ENCODE measurements at places on chromosomes 13 and 19.
A peak's percentile ranks its signal among the peaks of the same experiment; 100 is the strongest.

- no peak for DNase-seq
Measured at GRCh38 chr13:43935878-43936277, 56.2 kb downstream of the LACC1 start.

DNA sequence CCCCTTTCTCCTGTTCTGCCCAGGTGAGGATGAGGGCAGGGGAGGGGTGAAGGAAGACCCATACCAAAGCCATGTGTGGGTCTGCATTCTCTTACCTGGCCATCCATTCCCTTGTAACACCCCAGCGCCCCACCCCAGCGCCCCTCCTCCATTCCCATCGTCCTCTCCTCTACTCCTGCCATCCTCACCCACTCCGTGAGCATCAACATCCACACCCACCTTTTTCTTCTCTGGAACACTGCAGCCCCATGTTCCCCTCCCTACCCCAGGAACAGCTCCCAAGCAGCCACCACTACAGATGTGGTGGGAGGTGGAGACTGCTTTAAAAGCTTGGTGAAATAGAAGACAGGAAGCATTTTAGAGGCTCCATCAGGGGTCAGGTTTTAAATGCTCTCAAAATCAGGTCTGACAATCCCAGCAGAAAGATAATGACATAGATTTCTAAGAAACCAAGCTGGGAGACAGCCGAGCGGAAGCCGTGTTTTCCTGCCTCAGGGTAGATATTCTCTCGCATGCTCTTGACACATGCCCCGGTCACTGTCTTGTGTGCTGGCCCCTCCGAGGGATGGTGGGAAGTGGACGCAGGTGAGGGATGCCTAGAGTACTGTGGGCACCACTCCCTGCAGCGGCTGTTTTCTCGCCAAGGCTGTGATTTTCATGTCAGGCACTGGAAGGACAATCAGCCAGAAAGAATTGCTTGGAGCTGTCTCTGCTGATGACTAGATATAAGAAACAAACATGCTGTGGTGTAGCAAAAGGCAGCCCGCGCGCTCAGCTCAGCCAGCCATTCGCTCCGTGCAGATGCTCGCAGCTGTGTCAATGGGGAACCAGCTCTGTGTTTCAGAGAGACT lies 9.8 kb downstream of the MEDAG start:
- no peak for DNase-seq

DNA sequence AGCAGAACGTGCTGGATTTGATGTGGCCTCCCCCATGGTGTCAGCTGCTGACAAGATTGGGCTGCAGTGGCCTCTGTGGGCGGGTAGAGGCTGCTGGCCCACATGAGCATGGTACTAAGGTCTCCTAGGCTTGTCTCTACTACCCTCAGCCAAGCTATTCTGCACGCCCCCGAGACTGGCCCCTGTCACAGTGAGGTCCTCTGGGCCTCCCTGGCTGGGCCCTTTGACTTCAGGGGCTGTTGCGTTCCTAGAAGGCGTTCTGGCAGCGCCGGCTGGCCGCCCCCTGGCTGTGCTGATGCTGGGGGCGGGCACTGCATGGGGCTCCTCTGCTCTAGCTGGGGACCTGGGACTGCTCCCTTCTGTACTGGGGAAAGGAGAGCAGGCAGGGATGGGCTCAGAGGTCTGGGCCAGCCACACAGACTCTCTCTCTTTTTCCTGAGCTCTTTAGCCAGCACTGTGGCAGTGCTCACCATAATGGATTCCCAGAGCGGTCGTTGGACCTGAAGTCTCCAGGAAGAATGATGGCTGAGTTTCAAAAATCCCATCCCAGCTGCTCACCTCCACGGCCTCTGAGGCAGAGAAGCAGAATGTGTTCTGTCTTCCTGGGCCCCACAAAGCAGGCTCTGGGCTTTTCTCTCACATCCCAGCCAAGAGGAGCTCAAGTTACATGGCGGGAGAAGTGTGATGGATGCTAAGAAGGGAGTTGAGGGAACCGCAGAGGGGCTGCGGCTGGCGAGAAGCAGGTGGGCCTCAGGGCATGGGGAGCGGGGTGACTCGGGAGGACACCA lies 32.3 kb downstream of the TSSK6 start:
- no peak for DNase-seq

DNA sequence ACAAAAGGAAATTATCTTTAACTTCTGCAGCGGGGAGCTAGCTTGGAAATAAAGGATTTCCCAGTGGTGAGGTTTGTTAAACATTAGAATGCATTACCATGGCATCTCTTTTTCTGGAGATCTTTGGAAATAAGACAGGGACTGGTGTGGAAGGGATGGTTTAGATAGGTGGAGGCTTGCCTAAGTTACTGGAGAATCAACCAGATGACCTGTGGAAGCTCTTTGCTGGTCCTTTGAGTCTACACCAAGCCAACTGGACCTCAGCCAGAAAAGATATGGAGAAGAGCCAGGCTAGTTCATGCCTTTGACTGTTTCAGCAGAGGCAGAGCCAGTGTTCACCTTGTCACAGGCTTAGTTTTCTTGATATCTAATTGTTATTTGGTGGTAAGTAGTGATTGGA lies 134.7 kb downstream of the KCNRG start:
- DNase-seq, result no peak

DNA sequence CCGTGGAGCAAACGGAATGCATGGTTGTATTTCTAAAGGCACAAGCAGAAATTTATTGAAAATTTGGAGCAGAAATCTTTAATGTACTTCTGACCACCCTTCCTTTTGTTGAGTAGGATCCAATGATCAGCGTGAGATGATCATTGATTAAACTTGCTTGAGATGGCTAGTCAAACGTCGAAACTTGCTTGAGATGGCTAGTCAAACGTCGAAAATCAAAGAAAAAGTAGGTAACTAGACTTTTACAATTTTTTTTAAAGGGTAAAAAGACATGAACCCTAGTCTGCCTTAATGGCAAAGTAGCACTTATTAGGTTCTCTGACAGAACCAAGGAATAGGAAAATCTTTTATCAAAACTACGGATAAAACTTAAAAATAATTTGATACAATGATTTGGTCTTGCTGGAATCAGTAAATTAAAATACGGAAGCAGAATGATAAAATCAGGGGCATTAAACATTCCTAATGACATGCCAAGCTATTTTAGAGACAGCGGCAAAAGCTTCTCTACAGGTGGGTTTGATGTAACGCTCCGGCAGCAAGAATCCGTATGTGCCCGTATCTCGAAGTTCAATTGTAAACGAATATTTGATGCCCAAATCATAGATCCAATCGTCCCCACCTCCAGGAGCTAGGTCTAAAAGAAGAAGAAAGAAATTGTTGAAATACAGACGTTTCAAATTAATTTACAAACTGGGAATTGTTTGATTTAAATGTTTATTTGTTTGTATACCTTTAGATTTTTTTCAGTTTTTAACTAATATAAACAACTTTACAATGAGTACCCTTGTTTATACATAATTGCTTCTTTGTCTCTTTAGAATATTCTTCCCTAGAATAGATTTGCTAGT lies 841 bp upstream of the ZC3H13 start:
- DNase-seq, result no peak

DNA sequence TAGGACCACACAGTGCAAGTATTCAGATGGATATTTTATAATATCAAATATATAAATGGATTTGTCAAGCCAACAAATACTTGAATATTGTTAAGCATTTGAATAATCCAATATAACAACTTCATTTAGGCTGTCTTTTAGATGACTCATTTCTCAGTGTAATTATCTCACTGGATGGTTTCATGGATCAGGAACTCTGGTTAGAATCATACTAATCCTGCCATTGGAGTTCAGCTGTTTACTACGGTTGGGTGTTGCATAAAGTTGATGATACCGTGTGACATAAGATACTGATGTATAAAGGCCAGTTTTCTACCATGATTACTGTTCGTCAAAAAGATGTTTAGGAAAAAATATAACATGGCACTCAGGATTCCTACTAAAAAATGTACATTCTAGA lies 196.3 kb downstream of the TSHZ3 start:
- no peak for DNase-seq

GRCh38 chr19:38361633-38362075 lies 12.7 kb upstream of the PSMD8 start:
- DNase-seq, result peak; percentile 77

GRCh38 chr19:7819337-7819736 lies 10.7 kb upstream of the EVI5L start:
- no peak for DNase-seq

DNA sequence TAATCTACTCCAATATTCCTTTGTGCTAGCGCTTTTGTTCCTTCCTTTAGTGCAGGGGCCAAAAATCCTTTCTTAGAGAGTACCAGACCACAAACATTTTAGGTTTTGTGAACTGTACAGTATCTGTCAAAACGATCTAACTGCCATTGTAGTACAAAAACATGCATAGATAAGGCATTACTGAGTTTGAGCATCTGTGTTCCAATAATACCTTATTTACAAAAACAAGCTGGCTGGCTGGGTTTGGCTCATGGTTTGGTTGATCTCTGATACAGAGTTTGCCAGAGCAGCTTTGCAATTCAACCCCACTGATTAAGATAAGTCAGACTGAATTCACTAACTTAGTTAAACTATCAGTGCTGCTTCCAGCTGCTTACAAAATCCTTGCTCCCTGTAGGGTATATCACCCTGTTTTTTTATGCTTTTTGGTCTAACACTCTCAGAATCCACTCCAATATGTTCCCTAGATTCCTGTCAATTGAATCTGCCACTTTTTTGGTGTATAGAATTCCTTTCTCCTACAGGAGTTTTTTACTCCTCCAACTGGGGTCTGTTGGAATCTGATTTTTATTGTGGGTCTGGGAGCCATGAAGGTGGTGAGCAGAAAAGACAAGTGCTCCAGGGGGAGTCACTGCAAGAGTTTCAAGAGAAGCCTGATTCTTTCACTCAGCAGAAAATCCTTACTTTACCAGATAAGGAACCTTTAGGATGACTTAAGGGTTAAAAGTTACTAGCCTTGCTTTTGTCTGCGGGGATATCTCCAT lies 1399.4 kb downstream of the EFNB2 start:
- no peak for DNase-seq

GRCh38 chr19:36420961-36421748 lies 2.7 kb upstream of the ZFP82 start:
- DNase-seq, result peak; percentile 41

DNA sequence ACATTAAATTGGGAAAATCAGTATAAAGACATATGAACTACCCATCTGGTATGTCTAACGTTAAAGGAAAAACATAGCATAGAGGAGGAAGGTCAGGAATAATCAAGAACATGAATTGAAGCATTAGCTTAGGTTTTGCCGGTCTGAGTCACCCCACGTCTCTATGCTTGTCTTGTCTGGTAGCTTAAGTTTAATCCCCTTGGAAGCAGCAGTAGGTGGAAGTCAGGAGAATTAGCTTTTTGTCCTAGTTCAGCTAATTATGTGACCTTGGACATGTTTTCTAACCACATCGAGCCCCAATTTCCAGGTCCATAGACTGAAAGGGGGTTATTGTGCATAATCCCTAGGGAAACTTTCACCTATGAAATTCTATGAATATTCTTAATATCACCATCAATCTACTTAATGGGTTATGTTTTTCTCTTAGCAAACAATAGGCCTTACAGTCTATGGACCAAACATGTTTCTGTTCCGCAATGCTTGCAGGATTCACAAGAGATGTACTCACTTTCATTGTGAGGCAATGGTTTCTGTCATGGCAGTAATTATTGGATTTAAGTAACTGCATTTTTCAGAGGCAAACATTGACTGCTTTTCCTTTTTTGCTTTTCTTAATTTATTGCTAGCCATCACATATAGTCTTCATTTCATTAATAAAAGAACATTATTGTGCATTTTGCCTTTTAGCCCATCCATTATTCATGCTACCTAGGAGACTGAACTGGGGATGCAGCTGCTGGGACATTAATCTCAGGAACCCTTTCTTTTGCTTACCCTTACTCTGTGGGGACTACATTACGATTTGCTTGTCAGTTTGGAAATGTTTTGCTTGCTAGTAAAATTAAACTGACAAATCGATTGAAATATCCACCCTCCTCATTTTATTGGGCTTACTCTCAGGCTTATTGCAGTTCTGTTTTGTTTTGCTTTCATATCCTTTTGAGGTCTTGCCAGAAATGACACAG lies 304.8 kb upstream of the MAB21L1 start:
- no peak for DNase-seq

DNA sequence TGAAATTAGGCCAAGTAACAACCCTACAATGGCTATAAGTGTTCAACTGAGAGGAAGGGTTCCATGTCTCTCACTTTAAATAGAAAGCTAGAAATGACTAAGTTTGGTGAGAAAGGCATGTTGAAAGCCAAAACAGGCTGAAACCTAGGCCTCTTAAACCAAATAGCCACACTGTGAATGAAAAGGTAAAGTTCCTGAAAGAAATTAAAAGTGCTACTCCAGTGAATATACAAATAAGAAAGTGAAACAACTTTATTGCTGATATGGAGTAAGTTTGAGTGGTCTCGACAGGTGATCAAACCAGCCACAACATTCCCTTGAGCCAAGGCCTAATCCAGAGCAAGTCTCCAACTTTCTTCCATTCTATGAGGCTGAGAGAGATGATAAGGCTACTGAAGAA lies 209.6 kb downstream of the KLF12 start:
- DNase-seq, result no peak

GRCh38 chr13:109396266-109396665 lies 390.1 kb downstream of the IRS2 start:
- no peak for DNase-seq

DNA sequence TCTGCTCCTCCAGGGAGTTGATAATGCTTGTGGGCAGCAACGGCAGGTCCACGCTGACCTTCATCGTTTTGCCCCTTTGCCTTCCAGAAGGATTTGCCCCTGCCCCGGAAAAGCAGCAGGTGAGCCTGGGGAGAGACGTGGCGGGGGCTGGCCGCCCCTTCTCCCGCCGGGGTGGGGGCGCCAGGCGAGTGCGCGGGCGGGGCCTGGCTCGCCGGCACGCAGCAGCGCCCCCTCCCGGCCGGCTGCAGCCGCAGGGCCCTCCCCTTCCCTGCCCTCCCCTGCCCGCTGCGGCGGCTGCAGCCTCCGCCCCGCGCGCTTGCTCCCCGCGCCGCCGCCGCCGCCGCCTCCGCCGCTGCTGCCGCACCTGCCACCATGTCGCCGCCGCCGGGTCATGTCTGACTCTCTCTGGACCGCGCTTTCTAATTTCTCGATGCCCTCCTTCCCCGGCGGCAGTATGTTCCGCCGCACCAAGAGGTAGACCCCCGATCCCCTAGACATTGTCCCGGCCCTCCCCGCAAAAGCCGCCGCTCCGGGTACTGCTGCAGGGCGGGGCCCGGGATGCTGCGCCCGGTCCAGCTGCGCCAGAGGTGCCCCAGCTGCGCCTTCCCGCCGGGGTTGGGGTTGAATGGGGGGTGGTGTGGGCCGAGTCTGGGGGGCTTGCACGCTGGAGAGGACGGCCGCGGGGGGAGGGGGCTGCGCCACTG lies at the start of gene MAST1:
Gene MAST1 (plus strand): TSS at position 334 of the 704 bp plus-strand sequence. CDS start 58 bp downstream, at position 392.
- peak; percentile 68 for DNase-seq

DNA sequence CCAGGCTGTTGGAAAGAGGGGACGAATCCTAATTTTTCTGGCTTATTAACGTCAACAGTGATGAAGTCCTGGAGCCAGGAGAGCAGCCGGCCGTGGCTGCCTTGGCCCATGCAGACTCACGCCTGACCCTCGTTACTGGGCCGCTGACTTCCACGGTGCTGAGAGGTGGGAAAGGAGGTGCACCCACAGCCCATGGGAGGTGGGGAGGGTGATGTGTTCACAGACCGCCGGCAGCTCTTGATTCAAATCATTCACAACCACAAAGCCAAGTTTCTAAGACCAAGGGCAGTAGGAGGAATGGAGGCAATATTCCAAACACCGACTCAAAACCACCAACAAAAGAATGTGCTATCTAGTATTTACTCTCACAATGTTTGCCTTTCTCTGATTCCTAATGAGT lies 24.3 kb downstream of the COL4A2 start:
- DNase-seq, result no peak

GRCh38 chr19:17170538-17171297 lies 44.4 kb upstream of the USE1 start:
- no peak for DNase-seq

Measured in endothelial cell (in vitro differentiated cells).